ENCODE measurements at places on chromosomes 5 and 9.
A peak's percentile ranks its signal among the peaks of the same experiment; 100 is the strongest.

DNA sequence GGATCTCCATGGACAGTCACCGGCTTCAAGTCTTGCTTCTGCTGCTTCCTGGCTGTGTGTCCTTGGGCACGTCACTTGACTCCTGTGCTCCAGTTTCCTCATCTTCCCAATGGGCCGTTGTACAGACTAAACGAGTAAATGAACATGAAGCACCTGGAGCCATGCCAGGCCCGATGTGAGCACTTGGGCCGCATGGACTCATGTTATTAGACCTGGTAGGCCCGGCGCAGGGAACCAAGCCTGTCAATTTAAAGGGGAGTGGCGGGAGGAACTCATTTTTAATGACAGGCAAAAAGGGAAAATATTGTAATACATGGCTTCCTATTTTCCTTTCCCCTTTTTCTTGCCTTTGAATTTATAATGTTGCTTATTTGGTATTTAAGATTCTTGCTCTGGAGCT is 47.5 kb downstream of the TENT4A start:
- no peak for DNase-seq

DNA sequence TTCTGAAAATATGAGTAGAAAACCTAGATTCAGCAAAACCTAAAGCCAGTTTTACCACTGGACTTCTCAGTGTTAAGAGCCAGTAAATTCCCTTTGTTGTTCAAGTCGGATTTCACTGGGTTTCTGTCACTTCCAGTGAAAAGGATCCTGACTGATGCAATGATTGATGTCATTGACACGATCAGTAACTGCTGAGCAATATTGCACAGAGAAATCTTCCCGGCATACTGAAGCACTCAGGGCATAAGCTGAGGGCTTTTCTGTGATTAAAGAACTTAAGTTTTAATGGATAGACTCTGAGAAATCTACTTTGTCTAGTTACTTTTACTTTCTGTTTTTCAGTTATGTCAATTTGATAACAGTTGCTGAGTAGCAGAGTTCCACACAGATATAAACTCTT is 61.9 kb downstream of the DENND1A start:
- no peak for DNase-seq

- DNase-seq, result no peak
Observed at GRCh38 chr5:146788898-146789297, 89.7 kb downstream of the PPP2R2B start.

DNA sequence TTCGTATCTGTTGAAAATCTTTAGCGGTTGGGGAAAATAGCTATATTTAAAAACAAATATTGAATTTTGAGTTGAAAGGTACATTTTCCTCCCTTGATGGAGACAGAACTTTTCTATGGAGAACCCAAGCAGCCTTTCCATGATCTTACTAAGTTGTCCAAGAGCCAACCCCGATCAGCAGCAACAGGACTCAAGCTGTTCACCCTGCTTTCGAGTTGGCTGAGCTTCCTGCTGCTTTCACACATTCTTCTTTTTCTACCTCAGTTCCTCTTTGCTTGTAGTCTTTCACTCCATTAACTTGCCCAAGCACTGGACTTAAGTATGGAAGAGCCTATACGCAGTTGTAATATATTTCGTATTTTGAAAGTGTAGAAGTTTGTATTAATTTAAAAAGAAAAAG is 59.4 kb downstream of the IL6ST start:
- no peak for DNase-seq

DNA sequence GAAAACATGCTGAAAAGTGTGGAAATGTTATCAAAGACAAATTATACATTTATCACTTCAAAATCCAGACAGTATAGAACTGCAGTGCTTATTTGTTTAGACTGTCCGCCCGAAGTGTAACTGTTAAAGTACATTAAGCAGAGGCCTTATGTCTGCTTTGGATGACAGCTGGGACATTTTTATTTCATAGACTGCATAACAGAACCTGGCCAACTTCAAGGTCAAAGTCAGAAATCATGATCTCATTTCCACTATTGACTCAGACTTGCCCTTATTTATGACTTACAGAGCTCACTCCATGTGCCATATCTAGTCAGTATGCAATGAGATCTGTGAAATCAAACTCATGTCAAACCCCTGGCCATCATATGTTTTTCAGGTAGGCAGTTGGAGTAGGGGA is 87.7 kb downstream of the RAB3C start:
- DNase-seq, result no peak

- DNase-seq, result peak; percentile 78
Observed at GRCh38 chr9:128361986-128362646, 9.1 kb upstream of the URM1 start.

- no peak for DNase-seq
Observed at GRCh38 chr5:15344954-15345353, 155.0 kb upstream of the FBXL7 start.
